ENCODE measurements at places on chromosomes 7 and 10. TPM values are rescaled to one million over a fixed set of nuclear protein-coding genes. Genes with fewer than 3 reads are reported as not detected.

Gene NXPH1
- not detected for total RNA-seq

DNA sequence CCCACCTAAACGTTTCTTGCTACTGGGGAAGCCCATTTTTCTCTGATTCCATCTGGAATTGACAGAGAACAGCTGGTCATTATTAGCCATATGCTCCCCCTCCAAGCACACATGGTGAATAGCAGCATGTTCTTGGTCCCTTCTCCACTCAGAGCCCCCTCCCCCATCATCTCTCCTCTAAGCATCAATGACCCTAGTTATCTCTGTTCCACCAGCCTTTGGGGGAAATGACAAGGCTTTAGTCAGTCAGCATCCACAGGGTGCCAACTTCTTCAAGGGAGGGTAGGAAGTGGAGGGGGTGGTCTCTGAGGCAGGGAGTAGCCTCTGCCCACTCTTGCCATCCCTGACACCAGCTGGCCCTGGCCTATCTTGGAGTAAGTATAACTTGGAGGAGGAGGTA, 163.1 kb downstream of the UBE2H start:
- no peak for DNase-seq

Gene RET
- 0.33 TPM for total RNA-seq

Gene FBXO24
- total RNA-seq, result 0.67 TPM

Gene RBM20
- total RNA-seq, result 0.08 TPM

DNA sequence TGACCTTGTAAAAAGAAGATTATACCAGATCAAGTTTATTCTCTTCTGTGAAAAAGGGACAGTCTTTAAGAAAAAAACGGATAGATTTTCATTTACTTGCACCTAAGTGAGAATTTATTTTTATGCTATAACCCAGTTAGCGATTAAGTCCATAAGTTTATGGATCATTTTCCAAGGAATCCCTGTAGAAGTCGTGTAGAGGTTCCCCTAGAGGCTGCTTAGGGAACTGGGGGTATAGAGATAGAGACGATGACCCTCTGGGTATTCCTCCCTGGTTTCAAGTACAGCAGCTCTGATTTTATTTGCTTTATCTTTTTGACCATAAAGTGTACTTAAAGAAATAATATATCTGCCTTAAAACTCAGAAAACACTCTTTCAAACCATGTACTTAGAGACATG, 648.4 kb upstream of the LRRTM3 start:
- DNase-seq, result no peak

Gene PLCE1
- 0.75 TPM for total RNA-seq

- DNase-seq, result no peak
These were observed 17.2 kb downstream of the STX1A start for GRCh38 chr7:73702226-73702625.

DNA sequence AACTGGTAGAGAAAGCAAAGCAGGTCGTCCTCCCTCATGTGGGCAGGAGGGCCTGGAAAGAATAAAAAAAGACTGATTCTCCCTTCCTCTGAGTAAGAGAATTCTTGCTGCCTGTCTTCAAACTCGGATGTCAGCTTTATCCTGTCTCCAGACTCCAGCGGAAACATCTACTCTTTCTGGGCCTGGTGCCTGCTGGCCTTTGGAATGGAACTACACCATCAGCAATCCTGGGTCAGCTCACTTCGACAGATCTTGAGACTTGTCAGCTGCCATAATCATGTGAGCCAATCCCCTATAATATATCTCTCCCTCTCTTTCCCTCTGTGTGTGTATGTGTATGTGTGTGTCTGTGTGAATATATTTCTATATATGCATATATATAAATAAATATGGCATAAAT, 411.0 kb upstream of the DPP6 start:
- no peak for DNase-seq

Gene SORCS1
- 0.08 TPM for total RNA-seq

Gene AKR1C8
- total RNA-seq, result 28.5 TPM

DNA sequence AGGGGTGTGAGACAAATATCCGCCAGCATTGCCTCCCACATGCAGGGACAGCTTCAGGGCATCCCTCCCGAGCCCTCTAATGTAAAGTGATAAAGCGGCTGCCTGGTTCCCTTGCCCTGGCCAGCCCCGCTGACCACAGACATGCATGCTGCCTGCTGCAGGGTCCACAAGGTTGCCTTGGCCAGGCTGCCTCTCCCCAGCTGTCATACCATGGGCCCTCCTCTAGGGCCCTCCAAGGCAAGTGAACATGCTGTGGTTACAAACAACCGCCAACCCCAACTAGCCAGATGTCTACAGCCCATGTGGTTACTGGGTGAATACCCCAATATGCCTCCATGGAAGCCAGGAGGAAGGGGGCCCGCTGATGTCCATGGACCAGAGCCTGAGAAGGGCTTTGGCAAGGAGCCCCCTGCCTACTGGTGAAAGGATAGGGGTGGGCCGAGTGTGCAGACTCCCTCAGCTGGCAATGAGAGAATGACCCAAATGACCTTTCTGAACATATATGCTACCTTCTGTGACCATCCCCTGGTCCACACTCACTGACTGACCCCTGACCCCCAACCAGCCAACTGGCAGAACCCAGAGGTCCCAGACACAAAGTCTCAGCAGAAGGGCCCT, 37.4 kb downstream of the GRID1 start:
- DNase-seq, result no peak

DNA sequence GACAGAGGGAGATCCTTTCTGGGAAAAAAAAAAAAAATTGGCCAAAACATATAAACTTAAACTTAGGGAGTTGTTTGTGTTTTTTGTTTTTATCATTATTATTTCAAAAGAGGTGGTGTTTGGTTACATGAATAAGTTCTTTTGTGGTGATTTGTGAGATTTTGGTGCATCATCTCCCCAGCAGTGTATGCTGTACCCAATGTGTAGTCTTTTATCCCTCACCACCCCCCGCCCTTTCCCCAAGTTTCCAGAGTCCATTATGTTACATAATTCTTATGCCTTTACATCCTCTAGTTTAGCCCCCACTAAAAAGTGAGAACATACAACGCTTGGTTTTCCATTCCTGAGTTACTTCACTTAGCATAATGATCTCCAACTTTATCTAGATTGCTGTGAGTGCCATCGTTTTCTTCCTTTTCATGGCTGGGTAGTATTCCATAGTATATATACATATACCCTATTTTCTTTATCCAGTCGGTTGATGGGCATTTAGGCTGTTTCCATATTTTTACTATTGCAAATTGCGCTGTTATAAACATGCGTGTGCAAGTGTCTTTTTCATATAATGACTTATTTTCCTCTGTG, 148.1 kb upstream of the ZNF92 start:
- DNase-seq, result no peak

Gene KCP
- 0.05 TPM for total RNA-seq

- DNase-seq, result no peak
These were observed 166.1 kb upstream of the KIAA1217 start for GRCh38 chr10:24042884-24043283.

GRCh38 chr10:3950676-3951275, 165.8 kb upstream of the KLF6 start:
- no peak for DNase-seq

Gene ADGRA1
- total RNA-seq, result 0.08 TPM

DNA sequence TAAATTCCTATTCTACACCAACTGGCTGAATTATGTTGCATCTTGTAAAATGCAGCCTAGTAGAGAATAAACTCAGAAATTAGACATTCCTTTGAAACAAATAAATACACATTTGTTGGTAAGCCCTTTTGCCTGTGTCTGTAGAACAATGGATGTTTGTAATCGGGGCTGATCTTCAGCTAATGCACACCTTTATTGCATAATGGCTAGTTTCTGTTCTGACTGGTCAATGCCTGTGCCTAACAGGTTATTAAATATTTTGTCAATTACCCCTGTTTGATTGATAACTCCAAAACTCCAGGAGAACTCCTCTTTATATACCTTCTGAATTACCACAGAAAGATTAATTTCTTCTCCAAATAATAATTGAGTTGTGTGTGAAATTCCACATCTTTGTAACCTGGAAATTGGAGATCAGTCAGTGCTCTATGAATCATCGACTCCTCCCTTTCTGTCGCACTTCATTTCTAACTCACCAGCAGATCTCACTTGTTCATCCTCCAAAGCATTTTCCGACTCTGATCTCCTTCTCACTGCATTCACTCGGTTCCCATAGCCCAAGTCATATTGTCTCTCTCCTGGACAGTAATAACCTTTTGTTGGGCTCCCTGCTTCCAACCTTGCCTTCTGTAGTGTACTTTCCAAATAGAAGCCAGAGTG, 196.0 kb upstream of the FZD1 start:
- no peak for DNase-seq

- no peak for DNase-seq
These were observed 2.0 kb downstream of the NOD1 start for GRCh38 chr7:30476459-30477145.

Gene MCM10
- total RNA-seq, result 10.0 TPM

DNA sequence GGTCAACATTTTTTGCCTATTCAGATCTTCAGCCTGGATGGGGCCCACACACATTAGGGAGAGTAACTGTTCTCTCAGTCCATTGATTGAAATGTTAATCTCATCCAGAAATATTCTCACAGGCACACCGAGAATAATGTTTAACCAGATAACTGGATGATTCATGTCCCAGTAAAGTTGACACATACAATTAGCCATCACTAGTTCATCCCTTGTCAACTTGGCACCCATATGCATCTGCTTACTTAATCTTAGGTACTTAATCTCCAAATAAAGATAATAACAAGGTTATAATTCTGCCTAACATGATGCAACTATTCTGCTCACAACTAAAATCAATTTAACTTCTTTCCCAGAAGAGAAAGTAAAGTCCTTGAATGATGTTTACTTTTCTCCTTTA, 502.6 kb downstream of the ADRA2A start:
- DNase-seq, result no peak

DNA sequence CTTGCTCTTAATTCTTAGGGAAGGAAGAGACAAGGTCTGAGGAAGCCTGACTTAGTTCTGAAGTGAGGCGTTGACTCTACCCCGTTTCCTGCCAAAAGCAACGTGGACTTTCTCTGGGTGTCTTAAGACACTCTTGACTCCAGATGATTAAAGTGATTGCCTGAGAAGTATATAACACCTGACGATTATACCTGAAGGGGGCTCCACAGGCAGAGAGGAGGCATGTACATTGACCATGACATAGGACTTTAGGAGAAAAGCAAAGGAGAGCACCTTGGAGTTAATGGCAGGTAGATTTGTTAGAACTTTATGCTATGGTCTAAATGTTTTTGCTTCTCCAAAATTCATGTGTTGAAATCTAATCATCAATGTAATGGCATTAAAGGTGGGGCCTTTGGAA, 15.9 kb downstream of the ITGB8 start:
- no peak for DNase-seq

GRCh38 chr7:45080958-45081669, 7.7 kb downstream of the NACAD start:
- DNase-seq, result no peak

- no peak for DNase-seq
These were observed 510.3 kb downstream of the CNTNAP2 start for GRCh38 chr7:146626912-146627311.

Gene ABCB1
- 53.2 TPM for total RNA-seq

DNA sequence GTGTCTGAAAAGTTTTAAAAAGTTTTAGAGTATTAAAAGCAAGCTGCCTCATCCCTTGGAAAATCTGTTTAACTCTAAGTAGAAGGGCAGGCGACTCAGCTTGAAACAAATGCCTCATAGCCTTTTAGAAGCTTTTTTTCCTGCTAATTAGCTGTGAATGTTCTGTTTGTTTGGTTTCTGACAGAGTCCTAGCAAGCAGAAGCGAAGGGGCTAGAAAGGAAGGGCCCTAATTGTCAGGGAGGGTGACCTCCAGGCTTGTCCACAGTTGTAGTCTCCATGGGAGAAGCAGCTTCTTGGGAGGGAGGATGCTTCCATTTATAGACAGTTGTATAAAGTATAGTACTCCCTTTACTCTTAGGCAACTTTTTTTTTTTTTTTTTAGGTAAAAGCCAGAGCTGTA, 90.9 kb downstream of the DNAJC1 start:
- DNase-seq, result no peak

DNA sequence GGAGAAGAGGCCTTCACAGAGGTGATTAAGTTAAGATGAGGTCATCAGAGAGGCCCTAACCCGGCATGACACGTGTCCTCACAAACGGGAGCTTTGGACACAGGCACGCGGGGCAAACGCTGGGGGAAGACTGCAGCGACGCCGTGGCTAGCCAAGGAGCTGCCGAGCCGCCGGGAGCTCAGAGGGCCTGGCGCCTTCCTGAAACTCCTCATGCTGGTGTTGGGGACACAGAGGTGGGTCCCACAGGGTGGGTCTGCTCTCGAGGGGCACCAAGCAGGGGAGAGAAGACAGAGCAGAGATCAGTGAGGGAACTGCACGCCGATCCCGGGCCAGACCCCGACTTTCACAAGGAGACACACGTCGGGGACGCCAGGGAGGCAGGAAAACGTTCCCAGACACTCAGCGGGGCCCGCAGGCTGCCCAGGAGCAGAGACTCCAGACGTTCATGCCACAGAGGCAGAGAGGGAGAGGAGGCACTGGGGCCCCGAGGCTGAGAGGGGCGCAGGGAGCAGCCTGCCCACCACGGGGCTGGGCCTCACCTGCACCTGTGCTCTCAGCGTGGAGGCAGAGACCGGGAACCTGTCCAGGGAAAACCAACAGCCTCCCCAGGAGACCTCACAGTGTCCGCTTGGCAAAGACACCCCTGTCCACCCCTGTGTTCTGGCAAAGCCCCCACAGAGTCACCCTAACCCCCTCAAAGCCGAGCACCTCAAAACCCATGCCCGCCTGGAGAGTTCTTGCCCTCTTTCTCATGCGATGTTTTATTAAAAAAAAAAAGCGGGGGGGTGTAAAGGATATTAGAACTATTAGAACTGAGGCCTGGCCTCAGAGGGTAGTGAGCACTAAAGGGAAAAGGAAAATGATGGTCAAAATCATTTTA, 103.8 kb downstream of the PDGFA start:
- no peak for DNase-seq

DNA sequence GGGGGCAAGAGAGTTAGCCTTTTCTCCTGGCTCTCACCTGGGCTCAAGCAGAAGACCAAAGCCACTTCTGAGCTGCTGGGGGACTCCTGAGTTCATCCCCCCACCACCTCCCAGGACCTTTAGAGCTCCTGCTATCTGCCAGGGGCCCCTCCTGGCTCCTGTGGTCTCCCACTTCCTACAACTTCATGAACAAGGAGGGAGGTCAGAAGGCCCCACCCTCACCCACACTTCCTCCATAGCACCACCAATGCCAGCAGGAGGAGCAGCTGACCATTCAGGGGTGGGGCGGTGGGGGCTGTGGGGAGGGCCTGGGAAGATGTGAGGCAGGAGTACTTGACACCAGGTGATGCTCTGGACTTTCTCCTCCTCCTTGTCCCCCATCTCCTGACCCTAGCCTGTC, 32.6 kb upstream of the ADCYAP1R1 start:
- no peak for DNase-seq

DNA sequence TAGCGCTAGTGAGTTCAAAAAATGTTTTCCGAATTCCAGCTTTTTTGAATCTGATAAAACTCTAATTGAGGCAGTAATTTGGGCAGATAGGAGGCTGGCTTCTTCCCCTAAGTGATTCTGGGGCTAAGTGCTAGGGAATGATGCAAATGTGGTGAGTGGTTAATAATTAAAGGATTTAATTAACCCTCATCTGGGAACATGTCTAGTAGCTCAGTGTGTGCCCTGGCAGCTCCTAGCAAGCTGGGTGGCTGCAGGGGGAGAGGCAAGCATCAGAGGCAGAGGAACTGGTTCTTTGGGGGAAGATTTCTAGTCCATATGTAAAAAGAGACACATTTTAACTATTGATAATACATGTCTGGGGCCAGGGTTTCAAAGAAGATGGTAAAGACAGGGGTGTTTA, 354.5 kb downstream of the WDR11 start:
- DNase-seq, result no peak

Data from liver (tissue), 10 donors.